Left colon (tissue), 2 donors: ENCODE measurements at places on chromosomes 11 and 22. TPM values are rescaled to one million over a fixed set of nuclear protein-coding genes. Genes with fewer than 3 reads are reported as not detected.

The P2RX3 gene
- not detected for total RNA-seq

The C11orf91 gene
- not detected for total RNA-seq

DNA sequence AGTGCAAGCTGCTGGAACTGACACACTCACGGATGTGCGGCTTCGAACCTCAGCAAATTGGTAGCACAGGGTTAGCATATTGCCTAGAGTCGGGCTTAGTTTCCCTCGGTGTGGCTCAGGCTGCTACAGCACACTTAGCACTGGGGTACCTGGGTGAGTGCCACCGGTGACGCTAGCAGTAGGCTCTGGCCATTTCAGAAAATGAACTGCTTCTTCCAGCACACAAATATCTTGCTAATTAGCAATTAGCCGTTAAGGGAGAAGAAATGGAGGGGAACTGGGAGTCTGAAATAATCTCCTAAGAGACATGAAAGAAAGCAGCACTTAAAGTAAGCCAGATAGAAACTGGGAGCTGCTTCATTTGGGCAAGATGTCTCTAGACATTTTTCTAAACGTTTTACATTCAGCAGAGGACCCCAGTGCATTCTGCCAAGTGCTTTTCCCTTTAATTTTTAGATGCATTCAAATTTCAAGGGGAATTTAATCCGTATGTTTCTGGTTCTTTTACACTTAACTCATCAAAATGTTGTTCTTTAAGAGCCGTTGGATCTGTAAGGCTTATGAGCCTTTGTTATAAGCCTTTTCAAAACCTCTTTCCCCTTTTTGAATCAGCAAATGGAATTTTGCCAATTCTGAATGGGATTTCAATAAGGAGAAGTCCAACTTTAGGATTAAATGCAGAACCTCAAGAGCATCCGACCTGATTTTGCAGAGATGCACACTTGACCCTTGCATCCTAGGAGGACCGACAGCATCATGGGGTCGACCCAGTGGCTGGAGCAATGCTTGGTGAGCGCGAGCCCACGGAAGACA is 708.1 kb downstream of the NTM start:
- DNase-seq, result no peak

The PPP1R14B gene
- total RNA-seq, result 147 TPM

The SCGB2A2 gene
- not detected for total RNA-seq

GRCh38 chr11:15665368-15665871 is 550.7 kb downstream of the INSC start:
- no peak for DNase-seq

The SLC15A3 gene
- 15.1 TPM for total RNA-seq

DNA sequence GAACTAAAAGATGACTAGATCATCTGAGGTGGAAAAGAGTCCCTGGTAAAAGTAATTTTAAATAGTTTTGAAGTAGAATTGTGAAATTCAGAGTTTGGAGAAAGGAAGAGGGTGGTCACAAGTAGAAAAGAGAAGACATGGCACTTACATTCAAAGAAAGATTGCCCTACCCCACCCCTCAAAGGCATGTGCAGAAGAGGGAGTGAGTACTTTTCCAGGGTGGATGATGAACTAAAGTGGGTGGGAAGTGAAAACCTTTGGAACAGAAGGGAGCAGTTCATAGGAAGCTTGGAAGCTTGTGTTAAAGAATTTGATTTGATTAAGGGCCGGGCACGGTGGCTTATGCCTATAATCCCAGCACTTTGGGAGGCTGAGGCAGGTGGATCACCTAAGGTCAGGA is 23.6 kb downstream of the SREBF2 start:
- DNase-seq, result no peak

DNA sequence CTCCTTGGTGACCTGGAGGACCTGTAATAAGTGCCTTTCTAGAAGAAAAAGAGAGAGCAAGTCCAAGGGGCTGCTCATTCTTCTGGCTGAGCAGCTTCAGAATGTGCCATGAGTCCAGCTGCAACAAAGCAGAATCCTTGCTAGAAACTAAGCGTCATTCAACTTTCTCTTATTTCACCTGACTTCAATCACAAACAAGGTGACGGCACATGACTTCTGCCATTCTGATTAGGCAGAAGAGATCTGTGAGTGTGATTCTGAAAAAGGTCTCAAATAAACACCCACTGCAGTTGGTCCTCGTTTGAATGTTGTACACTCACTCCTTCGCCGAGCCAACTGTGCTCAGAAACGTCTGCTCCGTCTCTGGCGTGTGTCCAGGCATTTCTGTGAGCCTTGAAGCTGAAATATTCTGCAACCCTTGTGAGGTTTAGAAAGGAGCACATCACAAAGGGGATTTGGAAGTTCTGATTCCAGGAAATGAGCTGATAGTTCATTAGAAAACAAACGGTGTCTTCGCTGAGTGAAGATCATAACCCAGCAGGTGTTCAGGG is 623.8 kb upstream of the KIRREL3 start:
- DNase-seq, result no peak

DNA sequence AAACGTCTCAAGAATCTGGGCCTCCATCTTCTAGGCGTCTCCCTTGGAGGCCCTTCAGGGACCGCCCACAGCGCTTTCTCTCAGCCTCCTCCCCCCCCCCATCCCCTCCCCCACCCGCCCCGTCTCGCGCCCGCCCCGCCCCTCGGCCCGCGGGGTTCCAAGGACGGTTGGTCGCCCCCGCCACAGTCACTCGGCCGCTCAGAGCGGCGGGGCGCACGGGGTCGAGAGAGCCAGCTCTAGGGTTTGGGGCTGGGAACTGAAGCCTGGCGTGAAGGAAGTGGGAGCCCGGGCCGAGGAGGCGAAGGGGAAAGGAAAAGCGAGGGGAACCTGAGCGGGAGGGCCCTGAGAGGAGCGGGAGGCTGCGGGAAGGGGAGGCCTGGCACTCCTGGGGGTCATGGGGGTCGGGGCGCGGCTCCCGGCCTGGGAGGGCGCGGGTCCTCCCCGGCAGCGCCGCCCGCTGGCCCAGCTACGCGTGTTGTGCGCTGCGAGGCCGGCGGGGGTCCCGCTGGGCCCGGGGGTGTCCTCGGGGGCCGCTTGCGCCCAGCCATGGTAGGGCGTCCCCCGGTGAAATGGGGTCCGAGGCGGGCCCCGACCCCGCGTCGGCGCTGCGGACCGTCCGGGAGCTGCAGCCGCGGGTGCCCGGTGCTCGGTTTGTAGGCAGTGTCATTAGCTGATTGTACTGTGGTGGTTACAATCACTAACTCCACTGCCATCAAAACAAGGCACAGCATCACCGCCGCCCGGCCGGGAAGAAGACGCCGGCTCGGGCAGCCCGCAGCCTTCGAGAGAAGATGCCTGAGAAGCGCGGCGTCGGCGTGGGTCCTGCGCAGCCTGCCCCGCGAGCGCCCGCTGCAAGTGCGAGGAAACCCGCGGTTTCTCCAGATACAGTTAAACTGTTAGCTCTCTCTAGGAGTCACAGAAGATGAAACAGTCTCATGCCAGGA is at the start of gene BTG4:
Gene BTG4, minus strand, starts transcription at position 91 of the 944 bp plus-strand sequence. CDS start 13,610 bp downstream, outside the sequence.
- DNase-seq, result peak; percentile 15

The APOL6 gene
- 34.0 TPM for total RNA-seq

- DNase-seq, result no peak
Measured at GRCh38 chr11:44681698-44682097, 45.1 kb upstream of the TSPAN18 start.

GRCh38 chr22:31461699-31462098 is 27.9 kb downstream of the EIF4ENIF1 start:
- DNase-seq, result no peak

DNA sequence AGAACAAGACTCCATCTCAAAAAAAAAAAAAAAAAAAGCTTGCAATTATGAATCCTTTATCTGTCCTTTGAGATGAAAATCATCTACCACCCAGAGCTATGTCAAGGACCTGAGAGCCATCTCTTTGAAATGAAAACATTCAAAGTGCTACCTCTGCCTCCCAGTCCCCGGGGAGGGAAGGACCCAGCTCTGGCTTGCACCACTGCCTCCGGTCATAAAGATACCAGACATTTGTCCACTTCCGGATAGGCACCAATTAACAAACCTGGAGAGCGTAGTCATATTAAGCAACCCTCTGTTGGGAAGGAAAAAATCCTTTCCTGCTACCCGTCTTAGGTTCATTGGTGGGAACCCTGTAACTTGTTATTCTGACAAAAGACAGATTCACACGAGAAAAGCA is 98.6 kb downstream of the ARHGAP8 start:
- no peak for DNase-seq

The BARX2 gene
- total RNA-seq, result 31.3 TPM

DNA sequence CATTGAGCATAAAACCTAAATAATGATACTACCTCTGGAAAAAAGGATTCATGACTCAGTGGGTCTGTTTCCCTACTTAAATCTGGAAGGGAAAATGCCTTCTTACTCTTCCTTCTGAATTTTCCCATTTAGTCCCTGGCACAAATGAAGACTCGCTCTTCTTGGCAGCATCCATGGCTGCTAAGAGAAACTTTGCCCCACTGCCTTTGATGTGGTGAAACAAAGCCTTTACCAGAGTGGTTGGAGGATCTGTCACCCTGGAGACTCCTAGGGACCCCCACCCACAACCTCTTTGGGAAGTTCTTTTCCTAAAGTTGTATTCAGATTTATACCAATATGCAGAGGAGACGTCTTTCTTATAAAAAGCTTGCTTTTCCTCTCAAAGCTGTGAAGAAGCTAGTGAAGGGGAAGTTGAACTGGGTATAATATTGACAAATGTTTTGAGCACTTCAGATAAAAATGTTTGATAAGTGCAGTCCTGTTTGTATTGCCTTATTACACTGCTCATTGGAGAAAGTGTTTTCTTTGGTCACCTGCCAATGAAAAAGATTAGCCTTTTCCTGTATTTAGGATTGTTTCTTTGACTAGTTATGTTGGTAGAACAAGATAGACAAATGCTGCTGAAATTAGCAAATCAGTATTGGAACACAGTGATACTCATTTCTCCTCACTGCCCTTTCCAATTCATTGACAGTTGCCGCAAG is 77.3 kb downstream of the ARFGAP2 start:
- DNase-seq, result no peak

DNA sequence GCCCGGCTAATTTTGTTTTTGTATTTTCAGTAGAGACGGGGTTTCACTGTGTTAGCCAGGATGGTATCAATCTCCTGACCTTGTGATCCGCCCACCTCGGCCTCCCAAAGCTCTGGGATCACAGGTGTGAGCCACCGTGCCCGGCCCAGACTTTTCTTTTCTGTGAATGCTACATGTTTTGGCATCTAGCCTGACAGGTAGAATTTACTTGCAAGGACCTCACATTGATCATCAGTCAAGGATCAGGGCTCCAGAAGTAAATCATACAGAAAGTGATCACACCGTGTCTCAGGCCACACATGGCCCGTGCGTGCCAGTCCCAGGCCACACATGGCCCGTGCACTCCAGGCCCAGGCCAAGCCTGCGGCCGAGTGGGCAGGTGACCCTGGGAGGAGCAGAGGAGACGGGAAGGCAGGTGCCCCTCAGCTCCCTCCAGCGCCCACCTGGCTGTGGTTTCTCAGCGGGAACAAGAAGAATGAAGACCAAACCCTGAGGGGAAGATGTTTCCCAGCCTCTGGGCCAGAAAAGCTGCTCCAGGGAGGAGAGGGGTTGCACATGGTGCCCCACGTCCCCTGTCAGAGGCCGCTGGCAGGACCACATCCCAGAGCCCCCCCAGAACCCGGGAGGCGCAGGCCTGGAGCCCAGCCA is 76.2 kb downstream of the BRD1 start:
- no peak for DNase-seq

The TRIM29 gene
- 6.1 TPM for total RNA-seq

The NTM gene
- total RNA-seq, result 1.0 TPM

The LMNTD2 gene
- 15.3 TPM for total RNA-seq

The UBQLN3 gene
- not detected for total RNA-seq

The NAALAD2 gene
- total RNA-seq, result 0.15 TPM

The LUZP2 gene
- total RNA-seq, result 3.2 TPM

- DNase-seq, result no peak
Measured at GRCh38 chr22:47069270-47069669, 306.8 kb downstream of the TBC1D22A start.

DNA sequence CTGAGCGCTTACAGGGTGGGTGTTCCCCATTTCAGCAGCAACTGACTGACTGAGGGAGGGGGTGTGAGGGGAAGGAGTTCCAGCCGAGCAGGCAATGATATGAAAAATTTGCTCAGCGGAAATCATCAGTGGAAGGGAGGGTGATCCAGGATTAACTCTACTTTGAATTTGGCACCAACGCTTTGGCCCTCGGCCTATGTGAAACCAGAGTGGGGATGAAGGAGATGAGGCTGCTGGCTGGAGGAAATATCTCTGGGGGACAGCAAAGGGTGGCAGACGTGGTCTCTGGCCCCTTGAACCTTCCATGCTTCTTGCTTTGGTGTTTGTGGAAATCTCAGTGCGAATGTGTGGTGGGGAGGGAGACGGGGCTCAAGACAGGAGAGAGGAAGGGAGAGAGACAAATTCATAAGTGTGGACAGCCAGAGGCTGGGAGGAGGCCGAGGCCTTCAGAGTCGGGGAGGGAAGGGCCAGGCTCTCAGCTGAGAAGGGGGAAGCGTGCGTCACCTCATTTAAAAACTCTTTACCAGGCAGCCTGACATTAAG is 83.6 kb downstream of the FDX1 start:
- DNase-seq, result no peak

DNA sequence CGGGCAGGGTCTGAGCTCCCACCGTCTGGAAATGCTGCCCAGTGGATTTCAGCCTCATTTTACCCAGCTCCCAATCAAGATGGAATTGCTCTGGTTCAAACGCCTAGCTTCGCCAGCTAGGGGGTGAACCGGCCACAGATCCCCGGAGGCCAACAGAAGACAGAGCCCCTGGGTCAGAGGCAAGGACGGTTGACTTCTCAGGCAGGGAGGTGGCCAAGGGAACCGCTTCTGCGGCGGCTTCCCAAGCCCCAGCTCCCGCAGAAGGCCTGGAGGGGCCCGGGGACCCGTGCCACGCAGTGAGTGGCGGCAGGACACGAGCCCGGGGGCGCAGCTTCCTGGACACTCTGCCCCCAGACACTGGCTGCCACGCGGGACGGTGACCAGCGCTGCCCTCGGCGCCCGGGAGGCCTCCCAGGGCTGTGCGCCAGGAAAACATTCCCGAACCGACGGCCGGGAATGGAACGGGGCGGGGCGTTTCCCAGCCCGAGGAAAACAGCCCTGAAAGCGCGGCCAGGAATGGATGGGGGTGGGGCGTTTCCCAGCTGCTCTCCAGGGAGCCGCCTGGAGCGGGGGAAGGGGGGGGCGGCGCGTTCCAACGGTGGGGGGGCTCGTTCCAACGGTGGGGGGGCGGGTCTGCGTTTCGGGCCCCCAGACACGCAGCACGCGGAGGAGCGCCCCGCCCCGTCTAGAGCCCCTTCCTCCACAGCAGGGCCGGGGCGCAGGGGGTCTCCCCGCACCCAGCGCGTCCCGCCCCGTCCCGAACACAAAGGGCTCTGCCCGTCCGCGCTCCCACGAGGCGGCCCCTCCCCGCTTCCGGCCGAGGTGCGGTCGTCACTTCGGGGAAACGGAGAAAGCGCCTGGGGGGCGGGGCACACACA is 13.5 kb upstream of the B4GALNT4 start:
- DNase-seq, result peak; percentile 96

GRCh38 chr11:116180806-116181600 is 591.8 kb downstream of the BUD13 start:
- no peak for DNase-seq

GRCh38 chr11:126113515-126113957 is 50.9 kb upstream of the CDON start:
- peak; percentile 95 for DNase-seq

The RCOR2 gene
- total RNA-seq, result 2.5 TPM

GRCh38 chr11:64059339-64060140 is 23.8 kb downstream of the FLRT1 start:
- no peak for DNase-seq

- peak; percentile 77 for DNase-seq
Measured at GRCh38 chr22:30245181-30245984, 1.2 kb downstream of the LIF start.
